ENCODE measurements at places on chromosomes 6 and 20. TPM values are rescaled to one million over a fixed set of nuclear protein-coding genes. Genes with fewer than 3 reads are reported as not detected.

DNA sequence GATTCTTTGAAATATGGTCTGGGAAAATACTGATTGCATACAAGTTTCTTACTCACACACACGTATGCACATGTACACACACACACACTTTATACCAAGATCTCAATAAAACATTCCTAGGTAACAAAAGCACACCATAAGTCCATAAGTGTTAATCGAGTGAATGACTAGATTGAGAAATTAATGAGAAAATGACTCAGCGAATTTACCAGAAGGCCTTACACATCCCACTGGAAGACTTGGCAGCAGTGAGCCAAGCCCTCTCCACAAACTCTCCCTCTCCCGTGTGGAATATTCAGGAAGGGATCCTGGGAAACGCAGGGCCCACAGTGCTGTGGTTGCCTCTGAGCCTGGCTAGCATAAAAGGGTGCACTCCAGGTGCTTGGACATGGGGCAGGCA, 227.2 kb downstream of the LY86 start:
- peaks cover 13% of the 10 kb centered on the region for H3K27me3 ChIP-seq
- DNase-seq = no peak
- no peak overlapping the region for H3K4me3 ChIP-seq
- no peaks in the 10 kb centered on the region for H3K36me3 ChIP-seq

- DNase-seq = no peak
- H3K36me3 ChIP-seq = no peaks in the 10 kb centered on the region
- H3K4me1 ChIP-seq = no peaks in the 10 kb centered on the region
- H3K27me3 ChIP-seq = no peaks in the 10 kb centered on the region
- H3K4me3 ChIP-seq = no peak overlapping the region
Observed at GRCh38 chr6:147852772-147853171, 344.3 kb downstream of the SAMD5 start.

The SLPI gene
- not detected for total RNA-seq

The SCGN gene
- not detected for total RNA-seq

The CDK5RAP1 gene
- total RNA-seq = 41.5 TPM

- H3K27me3 ChIP-seq = no peaks in the 10 kb centered on the region
- peaks cover 12% of the 10 kb centered on the region for H3K36me3 ChIP-seq
- DNase-seq = no peak
- H3K4me3 ChIP-seq = no peak overlapping the region
- peaks cover 1% of the 10 kb centered on the region for H3K4me1 ChIP-seq
Observed at GRCh38 chr6:170388113-170388512, 81.6 kb downstream of the FAM120B start.

DNA sequence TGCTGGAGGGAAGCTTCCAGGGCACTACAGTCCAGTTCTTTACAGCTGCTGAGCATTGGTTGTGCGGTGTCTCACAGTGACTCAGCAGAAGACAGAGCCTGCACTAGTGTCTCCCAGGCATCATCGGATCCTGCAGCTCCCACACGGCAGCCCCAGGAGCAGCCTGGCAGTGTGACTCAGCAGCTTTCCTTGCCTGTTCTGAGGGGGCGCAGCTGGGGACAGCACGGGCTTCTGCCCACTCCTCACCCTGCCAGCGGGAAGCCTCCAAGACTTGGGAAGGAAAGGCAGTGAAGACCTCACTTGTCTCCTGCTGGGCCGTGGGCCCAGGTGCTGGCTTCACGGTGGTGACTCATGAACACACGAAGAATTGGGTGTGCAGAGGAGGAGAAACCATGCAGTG, 165.4 kb downstream of the SYNDIG1 start:
- no peak overlapping the region for H3K4me3 ChIP-seq
- H3K27me3 ChIP-seq = peaks cover 2% of the 10 kb centered on the region
- no peak for DNase-seq
- H3K27ac ChIP-seq = no peak overlapping the region
- no peaks in the 10 kb centered on the region for H3K4me1 ChIP-seq

DNA sequence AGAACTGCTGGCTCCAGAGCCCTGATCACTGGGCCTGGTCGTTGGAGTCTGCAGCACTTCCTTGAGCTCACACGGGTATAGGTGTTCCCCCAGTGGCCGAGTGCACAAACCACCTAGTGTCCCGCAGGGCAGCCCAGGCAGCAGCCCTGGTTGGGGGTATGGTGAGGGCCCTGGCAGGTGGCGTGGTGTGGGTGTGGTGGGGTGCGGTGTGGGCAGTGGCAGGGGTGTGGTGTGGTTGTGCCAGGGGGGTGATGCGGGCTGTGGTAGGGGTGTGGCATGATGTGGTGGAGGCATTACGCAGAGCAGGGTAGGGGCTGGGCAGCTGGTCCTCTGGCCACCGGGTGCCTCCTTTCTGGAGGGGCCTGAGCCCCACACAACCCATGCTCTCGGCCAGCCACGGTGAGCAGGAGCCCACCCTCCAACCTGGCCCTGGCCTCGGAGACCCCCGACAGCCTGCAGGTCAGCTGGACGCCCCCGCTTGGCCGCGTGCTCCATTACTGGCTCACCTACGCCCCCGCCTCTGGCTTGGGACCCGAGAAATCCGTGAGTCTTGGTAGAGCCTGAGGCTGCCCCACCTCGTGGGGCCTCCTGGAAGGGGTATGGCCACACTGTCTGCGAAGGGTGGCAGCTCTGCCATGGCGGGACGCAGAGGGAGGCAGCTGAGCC, 20.5 kb downstream of the COL20A1 start:
- H3K36me3 ChIP-seq = no peaks in the 10 kb centered on the region
- no peak overlapping the region for H3K27ac ChIP-seq
- H3K4me1 ChIP-seq = no peaks in the 10 kb centered on the region
- no peaks in the 10 kb centered on the region for H3K27me3 ChIP-seq
- DNase-seq = peak; percentile 21

DNA sequence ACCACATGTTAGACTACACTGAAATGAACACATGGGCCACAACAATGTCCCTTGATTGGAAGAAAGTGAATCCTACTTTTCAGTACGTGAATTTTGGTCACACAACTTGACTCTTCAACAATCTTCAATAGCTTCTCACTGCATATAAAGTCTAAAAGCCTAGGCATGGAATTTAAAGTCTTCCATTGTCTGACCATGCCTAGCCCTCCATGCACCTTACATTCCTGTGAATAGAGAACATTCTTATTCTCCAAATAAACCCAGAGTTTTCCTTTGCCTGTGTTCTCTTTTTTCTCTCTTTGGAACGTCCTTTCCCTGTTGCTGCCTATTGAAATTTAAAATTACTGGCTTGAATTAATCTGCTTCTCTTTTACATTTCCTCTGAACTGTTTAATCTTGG, 207.5 kb downstream of the ASCC3 start:
- H3K4me1 ChIP-seq = peaks cover 1% of the 10 kb centered on the region
- no peak overlapping the region for H3K4me3 ChIP-seq
- H3K27me3 ChIP-seq = no peaks in the 10 kb centered on the region
- no peak for DNase-seq

The C6orf15 gene
- not detected for total RNA-seq

DNA sequence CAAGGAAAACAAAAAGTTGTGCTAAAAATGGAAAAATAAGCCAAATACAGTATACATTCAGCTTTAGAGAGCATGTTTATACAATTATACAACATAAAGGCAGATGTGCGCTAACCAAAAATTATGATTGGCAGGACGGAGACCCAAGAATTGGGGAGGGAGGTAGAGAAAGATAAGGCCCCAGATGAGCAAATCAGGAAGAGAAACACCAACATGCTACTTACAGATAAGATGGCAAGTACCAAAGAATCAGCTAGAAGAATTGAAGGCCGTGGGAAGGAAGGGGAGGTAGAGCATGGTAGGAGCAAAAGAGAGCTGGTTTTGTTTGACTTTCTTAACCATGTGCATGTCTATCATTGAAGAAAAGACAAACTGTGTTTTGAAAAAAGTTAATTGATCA, 45.4 kb downstream of the PRND start:
- H3K27ac ChIP-seq = no peak overlapping the region
- no peak for DNase-seq
- H3K27me3 ChIP-seq = peaks cover 13% of the 10 kb centered on the region
- H3K4me3 ChIP-seq = no peak overlapping the region

GRCh38 chr20:18092890-18093289, 35.2 kb upstream of the OVOL2 start:
- no peaks in the 10 kb centered on the region for H3K36me3 ChIP-seq
- H3K27me3 ChIP-seq = peaks cover 7% of the 10 kb centered on the region
- H3K27ac ChIP-seq = no peak overlapping the region
- no peak for DNase-seq
- no peak overlapping the region for H3K4me3 ChIP-seq
- H3K4me1 ChIP-seq = no peaks in the 10 kb centered on the region

The CPNE5 gene
- total RNA-seq = 0.99 TPM

The SOBP gene
- 1.4 TPM for total RNA-seq

- peaks cover 2% of the 10 kb centered on the region for H3K4me1 ChIP-seq
- no peak for DNase-seq
- H3K27me3 ChIP-seq = no peaks in the 10 kb centered on the region
- no peaks in the 10 kb centered on the region for H3K36me3 ChIP-seq
- peak overlapping the region; percentile 56 for H3K4me3 ChIP-seq
Observed at GRCh38 chr6:170162011-170162774, 128.7 kb downstream of the DLL1 start.

Data from activated naive CD8-positive, alpha-beta T cell treated with anti-CD3 and anti-CD28 coated beads, Interleukin-2, amount 10 ng/mL, durations not matched to agents 7 days and 5 days (primary cell).